ENCODE measurements at places on chromosomes 11 and 22.

DNA sequence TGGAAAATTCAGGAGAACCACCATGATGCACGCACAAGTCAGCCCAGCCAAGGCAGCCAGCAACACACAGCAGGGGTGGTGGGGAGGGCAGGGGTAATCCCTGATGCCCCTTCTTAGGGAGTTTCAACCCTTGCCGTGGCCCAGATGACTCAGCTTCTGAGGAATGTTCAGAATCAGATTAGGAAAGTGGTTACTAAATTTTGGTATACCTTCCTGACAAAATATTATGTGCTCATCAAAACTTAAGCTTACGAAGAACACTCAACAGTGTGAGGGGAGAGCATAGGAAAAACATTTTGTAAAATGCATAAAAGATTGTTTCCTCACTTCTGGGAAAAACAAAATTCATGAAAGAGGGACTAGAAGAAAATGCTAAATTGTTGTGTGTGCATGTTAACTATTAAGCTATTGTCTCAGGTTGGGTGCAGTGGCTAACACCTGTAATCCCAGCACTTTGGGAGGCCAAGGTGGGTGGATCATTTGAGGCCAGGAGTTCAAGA, 32.1 kb downstream of the SERPIND1 start:
- peak; percentile 36 for DNase-seq

DNA sequence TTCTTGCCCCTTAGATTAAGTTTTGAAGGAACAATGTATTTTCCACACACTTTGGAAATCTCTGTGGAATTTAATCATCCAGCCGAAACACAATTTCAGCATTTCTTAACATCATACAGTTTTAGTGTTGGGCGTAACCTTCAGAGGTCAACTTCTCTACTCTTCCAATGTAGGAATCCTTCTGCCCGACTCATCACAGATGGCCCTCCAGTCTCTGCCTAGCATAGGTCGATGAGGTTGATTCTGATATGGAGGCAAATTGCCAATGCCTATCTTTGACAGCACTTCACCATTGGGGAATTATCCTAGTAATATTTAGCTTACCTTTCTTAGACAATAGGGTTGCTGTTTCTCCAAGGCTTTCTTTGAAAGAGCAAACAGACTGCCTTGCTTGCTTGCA, 175.7 kb upstream of the TTC12 start:
- DNase-seq, result no peak

DNA sequence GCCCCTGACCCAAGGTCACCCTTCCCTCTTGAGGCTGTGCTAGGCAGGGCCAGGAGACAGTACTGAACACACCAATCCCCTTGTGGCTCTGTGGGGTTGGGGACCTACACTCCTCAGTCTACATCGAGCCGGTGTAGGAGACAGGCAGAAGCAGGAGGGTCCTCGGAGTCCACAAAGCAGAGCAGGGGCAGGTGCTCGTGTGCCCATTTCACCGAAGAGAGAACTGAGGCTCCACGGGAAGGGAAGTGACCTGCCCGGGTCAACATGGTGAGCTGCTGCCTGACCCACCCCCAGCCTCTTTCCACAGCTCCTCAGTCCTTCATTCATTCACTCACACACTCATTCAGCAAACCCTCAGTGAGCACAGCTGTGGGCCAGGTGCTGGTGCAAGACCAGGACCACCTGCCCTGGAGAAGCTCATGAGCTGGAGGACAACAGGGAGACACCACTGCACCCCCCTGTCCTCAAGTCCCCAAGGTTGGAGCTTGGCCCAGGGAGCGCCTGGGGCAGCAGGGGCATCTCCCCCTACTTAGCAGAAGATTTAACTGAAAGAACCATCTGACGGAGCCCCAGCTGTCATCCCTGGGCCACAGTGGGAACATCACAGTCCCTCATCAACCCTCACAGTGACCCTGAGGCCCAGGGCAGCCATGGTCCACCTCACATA, 127.3 kb downstream of the MED15 start:
- no peak for DNase-seq

DNA sequence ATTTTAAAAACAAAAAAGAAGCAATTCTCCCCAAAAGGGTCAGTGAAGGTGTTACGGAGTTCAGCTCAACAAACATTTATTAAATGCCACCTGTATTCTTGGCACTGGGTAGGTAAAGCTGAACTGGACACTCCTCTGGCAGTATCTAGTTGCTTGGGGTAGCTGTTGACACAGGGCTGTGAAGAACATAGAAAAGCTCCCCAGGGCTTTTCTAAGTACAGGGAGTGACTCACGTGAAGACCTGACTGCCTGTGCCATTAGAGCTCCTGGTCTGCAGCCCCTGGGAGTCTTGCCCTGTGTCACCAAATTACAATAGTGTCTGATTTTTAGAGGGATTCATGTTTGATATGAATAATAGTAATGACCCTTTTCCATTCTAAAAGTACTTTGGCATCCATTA, 43.6 kb downstream of the COA4 start:
- no peak for DNase-seq

DNA sequence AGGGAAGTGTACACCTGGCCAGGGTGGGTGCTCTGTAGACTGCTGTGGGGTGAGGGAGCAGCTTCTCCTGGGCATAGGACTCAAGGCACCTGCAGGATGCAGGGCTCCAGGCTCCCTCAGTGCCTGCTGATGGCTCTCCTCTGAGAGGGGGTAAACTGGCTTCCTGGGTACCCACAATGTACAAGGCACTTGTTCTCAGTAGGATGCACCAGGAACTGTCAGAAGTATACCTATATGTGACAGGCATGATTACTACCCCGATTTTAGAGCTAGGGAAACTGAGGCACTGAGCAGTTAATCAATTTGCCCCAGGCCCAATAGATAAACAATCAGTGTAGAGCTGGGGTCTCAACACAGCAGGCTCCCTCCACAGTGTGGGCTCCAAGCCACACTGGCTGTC, 31.4 kb upstream of the GNAZ start:
- DNase-seq, result no peak

GRCh38 chr11:85062659-85063058, 564.5 kb downstream of the DLG2 start:
- no peak for DNase-seq

GRCh38 chr11:65416841-65417701, 5.5 kb upstream of the NEAT1 start:
- DNase-seq, result peak; percentile 16

DNA sequence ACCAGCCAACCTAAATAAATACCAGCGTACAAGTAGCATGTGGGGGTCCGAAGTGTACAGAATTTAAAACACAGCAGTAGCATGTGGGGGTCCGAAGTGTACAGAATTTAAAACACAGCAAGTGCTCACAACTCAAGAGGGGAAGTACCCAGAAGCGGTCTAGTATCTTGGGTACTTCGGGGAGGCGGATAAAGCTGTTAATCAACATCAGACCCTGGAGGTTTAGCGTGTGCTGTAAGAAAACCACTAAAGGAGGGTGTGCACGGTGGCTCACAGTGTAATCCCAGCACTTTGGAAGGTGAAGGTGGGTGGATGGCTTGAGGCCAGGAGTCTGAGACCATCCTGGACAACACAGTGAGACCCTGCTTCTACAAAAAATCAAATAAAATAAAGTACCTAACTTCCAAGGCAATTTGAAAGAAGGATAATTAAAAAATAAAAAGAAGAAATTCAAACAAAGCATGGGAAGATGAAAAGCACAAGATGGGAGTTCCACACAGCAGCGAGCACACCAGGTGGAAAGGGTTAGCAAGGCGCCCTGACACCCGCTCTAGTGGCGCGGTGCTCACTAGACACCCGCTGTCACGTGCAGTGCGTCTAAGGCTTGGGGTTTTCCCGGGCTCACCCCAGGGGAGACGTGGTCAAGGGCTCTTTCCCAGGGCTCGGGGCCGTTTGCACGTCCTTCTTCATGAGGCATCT, 35.0 kb upstream of the MOB2 start:
- no peak for DNase-seq

DNA sequence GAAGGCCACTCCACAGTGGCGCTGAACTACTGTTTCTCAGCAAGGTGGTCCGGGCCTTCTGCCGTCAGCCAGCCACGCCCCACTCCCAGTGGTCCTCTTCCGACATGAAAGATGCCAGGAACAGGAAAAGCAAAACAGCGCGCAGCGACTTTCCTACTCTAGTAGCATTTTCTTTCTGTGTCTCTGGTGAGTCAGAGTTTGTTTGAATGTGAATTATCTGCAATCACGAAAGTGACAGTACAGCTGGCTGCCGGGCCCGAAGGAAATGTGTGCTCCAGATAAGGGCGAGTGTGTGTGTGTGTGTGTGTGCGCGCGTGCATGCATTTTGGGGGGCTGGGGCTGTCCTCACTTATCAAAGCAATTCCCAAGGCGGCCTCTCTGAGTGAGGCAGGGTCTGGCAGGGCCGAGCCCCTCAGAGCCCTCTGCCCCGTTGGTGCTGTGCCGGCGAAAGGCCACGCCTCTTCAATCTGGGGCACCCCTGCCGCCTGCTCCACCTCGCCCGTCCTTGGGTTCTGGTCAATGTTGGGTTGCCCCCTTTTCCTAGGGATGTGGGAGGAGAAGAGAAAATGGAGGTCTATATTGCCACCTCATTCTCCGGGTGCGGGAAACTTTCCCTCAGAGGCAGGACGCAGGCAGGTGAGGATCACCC, 288.5 kb downstream of the KIRREL3 start:
- no peak for DNase-seq

DNA sequence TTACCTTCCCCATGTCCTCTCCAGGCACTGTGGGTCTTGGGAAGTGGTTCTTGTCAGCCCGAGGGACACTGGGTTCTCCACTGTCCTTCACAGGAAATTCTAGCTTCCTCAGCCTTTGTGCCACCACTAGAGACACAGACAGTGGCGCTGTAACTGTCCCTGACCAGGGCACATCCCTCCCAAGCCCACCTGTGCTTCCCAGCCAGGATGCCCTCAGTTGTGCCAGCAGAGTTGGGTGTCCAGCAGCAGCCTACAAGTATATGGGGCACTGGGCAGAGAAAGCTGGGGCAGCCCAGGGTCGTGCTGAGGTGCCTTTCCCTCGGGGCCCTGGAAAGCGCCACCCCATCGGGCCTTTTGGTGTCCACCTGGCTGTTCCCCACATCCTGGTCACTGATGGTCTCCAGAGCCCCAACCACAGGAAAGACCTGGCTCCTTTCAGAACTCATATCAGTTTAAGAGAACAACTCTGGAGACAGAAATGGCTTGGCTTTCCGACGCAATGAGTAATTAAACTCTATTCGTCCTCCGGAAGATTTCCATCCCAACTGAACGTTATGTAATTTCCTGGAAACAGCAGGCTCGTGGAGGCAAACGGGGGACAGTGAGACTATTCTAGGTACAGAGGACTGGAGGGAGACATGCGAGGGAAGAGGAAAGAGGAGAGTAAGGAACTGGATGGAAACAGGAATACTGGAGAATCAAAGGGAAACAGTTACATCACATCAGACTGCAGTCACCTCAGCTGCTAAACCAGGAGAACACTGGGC, 28.6 kb downstream of the PPP2R1B start:
- peak; percentile 74 for DNase-seq

GRCh38 chr11:746289-747157, 741 bp upstream of the TALDO1 start:
- no peak for DNase-seq

- no peak for DNase-seq
Observed at GRCh38 chr22:17431179-17431578, 61.9 kb downstream of the CECR2 start.

- no peak for DNase-seq
Observed at GRCh38 chr22:47204002-47204979, 441.8 kb downstream of the TBC1D22A start.

- DNase-seq, result no peak
Observed at GRCh38 chr11:88813233-88813915, 252.4 kb downstream of the GRM5 start.

- DNase-seq, result peak; percentile 43
Observed at GRCh38 chr11:107844041-107844440, 14.5 kb downstream of the SLC35F2 start.

DNA sequence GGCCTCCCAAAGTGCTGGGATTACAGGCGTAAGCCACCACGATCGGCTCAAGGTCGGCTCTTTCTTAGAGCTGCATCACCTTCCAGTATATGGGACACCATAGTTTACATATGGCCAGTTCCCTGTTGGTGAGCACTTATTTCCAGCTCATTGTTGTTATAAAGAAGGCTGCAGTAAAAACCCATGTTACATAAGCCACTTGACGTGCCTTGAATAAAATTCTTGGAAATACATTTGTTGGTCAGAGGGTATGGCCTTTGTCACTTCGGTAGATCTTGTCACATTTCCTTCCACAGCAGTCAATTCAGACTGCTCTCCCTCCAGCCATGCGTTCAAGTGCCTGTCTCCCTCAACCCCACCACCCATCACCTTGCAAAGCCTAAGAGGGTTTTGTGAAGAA, 92.9 kb downstream of the PRR5L start:
- DNase-seq, result no peak

- no peak for DNase-seq
Observed at GRCh38 chr11:111326824-111327223, 28.5 kb downstream of the POU2AF3 start.

- DNase-seq, result no peak
Observed at GRCh38 chr22:38798496-38798895, 4.6 kb upstream of the DNAL4 start.

DNA sequence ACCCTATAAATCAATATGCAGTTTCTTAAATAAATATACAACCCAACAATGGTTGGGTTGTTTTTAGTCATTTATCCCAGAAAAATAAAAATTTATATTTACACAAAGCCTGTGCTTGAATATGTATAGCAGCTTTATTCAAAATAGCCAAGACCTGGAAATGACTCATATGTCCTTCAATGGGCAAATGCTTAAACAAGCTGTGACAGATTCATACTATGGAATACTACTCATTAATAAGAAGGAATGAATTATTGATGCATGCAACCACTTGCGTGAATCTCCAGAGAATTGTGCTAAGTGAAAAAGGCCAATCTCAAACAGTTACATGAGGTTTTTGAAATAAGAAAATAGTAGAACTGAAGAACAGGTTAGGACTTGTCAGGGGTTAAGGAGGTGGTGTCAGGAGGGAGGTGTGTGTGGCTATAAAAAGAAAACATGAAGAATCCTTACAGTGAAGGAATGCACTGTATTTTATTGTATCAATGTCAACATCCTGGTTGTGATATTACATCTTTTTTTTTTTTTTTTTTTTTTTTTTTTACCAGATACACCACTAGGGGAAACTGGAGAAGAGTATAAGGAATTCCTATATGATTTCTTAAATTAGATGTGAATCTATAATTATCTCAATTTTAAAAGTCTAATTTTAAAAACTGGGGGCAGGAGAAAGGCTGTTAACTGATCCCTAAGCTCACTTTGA, 82.4 kb upstream of the CD44 start:
- DNase-seq, result no peak

- DNase-seq, result no peak
Observed at GRCh38 chr11:3157381-3158130, 7.6 kb downstream of the OSBPL5 start.

DNA sequence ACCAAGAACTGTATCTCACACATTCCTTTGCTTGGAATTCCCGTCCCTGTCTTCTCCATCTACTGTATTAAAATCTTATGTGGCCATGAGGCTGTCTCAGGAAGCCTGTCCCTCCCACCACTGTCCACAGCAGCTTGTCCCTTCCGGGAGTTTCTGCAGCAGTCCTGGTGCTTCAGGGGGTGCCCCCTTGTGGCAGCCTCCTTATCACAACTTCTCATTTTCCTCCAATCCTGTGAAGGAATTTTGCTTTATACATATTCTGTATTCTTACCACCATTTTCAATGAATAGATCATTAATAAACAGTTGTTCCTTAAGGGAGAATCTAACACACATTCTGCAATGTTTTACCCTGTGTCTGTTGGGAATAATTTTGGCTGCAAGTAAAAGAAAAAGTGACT, 220.4 kb upstream of the RAG2 start:
- DNase-seq, result no peak

GRCh38 chr22:27880778-27881394, 38.2 kb downstream of the PITPNB start:
- peak; percentile 89 for DNase-seq

GRCh38 chr22:48449466-48450187, 1378.0 kb downstream of the BRD1 start:
- no peak for DNase-seq

Measured in fibroblast of pulmonary artery (primary cell).